ENCODE measurements at places on chromosomes 6 and 20. TPM values are rescaled to one million over a fixed set of nuclear protein-coding genes. Genes with fewer than 3 reads are reported as not detected.
A peak's percentile ranks its signal among the peaks of the same experiment; 100 is the strongest.

DNA sequence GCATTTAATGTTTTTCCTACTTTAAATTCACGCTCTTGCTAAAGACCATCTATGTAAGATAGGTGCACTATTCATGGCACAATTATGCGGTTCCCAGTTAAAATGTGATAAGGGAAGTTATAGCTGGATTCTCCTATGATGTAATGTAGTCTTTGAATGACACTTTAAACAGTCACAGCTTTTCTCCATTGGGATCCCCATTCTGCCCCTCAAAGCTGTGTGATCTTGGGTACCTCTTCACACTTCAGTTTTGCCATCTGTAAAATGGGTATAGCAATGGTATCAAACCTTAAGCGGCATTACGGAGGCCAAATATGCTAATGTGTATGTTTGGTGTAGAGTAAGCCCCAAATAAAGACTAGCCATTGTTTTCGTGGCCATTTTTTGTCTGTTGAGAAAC, 64.7 kb upstream of the ZNF217 start:
- DNase-seq: no peak

- no peak for DNase-seq
These were observed 165.4 kb downstream of the DST start for GRCh38 chr6:56477241-56477640.

GRCh38 chr20:3702611-3703391, 9.6 kb downstream of the SIGLEC1 start:
- no peak for DNase-seq

Gene MRAP2
- total RNA-seq: 0.75 TPM

DNA sequence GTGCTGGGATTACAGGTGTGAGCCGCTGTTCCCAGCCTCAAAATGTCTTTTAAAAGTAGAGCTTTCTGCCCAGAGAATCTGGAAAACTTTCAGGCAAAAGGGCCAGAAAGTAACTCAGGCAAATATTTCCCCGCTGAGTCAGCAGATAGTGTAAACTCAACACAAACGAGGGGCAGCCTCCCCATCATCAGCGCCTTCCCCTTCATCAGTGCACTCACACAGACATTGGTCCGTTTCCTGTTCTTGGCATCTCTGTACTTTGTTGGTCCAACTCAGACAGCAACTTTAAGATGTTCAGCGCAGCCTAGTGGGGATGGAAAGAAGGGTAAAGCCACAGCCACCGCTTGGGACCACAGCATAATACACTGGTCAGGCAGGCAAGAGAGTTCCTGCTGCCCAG, 69.5 kb downstream of the CSE1L start:
- no peak for DNase-seq

- DNase-seq: peak; percentile 13
These were observed 610.4 kb upstream of the IMPG1 start for GRCh38 chr6:76682842-76683241.

DNA sequence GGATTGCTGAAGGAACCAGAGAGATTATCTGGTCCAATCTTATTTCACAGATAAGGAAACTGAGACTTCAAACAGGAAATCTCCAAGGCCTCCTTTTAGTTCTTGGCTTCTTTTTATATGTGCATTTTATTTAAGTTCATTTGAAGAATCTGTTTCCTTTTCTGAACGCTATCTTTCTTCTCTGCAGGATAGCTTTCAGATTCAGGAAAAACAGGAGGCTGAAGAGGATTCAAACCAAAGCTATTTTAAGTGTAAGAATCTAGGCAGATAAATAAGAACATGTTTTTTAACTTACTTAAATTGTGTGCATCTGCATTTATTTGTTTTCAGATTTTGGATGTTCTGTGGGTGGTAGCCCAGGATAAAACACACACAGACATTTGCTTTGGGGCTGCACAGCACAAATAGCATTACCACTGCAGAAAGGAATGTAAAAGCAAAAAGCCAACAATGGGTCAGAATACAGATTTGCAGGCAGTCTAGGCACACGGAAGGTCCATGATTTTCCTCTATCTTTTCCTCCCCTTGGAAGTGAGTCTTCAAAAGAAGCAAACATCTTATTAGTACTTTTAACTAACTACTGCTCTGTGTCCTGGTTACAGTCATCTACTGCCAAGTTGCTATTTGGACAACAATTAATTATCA, 188.8 kb upstream of the TBX18 start:
- DNase-seq: no peak

Gene ENPP5
- 9.1 TPM for total RNA-seq

DNA sequence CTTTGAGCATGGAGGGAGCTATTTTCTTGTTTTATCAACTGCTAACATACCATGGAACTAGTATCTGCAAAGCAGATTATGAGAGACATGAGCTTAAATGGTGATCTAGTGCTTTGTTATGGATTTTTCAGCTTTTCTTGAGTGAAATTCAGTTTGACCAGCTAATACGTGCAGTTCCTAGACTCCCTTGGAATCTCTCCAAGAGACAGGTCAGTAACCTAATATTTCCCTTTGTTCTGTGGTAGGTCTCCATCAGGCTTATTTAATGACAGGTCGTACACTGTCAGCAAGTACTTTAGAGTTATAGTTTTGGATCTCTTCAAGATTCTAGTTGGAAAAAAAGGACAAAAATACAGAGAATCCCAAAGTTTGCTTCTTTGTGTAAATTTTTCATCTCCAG, 43.9 kb downstream of the HDAC2 start:
- no peak for DNase-seq

DNA sequence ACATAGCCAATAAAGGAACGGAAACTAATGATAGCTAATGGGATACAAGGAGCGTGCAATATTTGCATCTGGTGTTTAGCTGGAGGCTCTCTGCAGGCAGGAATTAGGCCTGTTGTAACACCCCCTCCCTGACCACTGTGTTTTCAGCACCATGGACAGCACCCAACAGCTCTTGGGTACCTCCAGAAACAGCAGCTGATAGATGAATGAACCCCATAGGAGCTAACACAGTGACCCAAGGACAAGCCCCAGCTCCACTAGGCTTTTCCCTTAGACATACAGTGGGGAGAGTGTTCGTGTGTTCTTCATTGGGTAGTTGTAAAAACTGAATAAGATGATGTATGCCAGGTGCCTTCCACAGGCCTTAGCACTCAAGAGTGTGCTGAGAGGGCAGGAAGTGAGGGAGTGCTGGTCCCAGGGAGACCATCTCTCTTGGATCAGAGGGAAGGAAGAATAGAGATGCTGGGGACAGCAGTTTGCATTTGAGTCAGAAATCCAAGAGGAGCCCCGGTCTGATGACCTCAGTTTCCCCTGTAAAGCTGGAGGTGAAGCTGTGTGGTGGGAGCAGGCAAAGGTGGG, 161.3 kb downstream of the PHACTR3 start:
- DNase-seq: peak; percentile 63

GRCh38 chr6:146246028-146246427, 217.2 kb downstream of the GRM1 start:
- no peak for DNase-seq

DNA sequence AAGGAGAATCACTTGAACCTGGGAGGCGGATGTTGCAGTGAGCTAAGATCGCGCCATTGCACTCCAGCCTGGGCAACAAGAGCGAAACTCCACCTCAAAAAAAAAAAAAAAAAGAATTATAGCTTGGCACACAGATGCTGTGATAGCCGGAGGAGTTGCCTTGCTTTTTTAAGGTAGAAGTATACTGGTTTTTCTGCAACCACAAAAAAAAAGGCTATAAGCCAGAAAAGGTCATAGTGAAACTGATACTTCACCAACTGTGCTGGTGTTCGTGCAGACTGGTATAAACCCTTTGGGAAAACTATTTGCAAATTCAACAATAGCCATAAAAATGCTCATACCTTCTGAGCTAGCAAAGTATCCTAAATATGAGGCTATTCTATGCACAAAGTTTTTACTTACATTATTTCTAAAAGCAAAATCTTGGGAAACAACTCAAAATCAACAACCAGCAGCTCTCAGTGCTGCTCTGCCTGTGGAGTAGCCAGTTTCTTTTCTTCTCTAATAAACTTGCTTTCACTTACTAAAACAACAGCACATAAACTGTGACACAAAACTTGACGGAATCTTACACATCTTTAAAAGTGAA, 44.0 kb downstream of the B4GALT5 start:
- no peak for DNase-seq

- DNase-seq: peak; percentile 39
These were observed 3.5 kb upstream of the APOBEC2 start for GRCh38 chr6:41049521-41049920.

DNA sequence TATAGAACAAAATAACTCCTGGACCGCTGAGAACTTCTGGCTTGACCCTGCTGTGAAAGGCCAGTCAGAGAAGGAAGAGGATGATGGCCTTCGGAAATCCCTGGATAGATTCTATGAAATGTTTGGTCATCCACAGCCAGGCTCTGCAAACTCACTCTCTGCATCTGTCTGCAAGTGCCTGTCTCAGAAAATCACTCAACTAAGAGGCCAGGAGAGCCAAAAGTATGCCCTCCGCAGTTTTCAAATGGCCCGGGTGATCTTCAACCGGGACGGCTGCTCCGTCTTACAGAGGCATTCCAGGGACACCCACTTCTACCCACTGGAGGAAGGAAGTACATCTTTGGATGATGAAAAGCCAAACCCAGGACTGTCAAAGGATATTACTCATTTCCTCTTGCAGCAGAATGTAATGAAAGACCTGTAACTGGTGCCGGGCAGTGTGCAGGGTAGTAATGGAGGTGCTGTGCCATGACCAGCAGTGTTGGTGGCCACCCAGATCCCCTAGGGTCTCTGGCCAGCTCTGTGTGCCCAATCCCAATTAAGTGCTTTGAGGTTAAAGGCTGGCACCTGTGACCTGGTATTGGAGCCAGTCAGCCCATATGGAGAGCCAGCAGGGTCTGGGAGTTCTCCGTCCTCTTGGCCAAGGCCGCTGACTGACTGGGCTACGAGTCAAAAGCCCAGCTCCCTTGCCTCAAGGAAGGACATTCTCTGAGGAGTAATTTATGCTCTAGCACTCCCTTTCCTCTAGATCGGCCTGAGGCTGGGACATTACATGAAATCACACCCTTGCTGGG, 87.1 kb downstream of the TRMT6 start:
- no peak for DNase-seq

DNA sequence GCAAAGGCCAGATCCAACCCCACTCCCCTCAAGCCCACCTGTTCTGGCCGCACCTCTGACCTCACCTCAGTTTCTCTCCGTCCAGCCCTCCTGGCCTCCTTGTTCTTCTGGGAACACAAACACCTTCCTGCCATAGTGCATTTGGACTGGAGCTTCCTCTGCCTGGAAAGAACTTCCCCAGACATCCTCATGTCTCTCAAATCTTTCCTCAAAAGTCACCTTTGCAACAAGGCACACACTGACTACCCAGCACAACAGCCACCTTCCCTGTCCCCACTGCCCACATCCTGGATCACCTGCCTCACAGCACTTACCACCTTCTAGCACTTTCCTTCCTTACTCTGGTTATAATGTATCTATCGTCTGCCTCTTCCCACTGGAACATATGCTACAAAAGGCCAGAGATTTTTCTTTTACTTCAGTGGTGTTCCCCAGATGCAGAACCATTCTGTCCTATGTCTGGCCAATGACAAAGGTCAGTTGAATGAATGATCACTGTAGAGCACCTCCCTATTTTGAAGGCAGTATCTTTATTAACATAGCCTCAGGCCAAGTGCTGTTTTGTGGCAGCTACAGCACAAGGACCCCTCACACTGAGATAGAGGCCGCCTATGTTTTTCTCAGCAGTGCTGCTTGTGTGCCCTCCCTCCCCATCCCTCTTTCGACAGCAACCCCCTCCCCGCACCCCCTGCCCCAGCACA, 4.1 kb downstream of the HLA-B start:
- no peak for DNase-seq

- no peak for DNase-seq
These were observed 261.2 kb downstream of the PTPRK start for GRCh38 chr6:128259029-128259724.

Gene TLDC2
- 3.8 TPM for total RNA-seq

DNA sequence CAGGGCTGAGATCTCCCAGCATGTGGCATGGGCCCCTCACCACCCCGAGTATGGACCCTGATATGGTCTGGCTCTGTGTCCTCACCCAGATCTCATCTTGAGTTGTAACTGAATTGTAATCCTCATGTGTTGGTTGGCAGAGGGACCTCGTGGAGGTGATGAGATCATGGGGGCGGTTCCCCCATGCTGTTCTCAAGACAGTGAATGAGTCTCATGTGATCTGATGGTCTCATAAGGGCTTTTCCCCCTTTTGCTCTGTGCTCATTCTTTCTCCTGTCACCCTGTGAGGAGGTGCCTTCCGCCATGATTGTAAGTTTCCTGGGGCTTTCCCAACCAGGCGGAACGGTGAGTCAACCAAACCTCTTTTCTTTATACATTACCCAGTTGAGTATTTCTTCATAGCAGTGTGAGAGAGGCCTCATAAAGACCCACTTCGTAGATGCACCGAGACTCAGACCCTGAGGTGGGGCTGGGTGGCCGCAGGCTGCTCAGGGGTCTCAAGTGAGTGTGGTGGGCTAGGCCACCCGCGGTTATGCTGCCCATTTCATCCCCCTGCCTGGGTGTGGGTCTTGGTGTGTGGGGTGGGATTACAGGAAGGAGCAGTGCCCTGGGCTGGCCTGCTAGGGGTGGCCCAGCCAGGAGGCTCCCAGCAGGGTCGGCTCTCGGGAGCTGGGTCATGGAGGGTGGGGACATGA, 26.2 kb upstream of the GATA5 start:
- no peak for DNase-seq

- DNase-seq: no peak
These were observed 116.6 kb upstream of the PROKR2 start for GRCh38 chr20:5433352-5433751.

- DNase-seq: no peak
These were observed 63.6 kb upstream of the TRAF3IP2 start for GRCh38 chr6:111669326-111669725.

Gene ERGIC3
- total RNA-seq: 271 TPM

DNA sequence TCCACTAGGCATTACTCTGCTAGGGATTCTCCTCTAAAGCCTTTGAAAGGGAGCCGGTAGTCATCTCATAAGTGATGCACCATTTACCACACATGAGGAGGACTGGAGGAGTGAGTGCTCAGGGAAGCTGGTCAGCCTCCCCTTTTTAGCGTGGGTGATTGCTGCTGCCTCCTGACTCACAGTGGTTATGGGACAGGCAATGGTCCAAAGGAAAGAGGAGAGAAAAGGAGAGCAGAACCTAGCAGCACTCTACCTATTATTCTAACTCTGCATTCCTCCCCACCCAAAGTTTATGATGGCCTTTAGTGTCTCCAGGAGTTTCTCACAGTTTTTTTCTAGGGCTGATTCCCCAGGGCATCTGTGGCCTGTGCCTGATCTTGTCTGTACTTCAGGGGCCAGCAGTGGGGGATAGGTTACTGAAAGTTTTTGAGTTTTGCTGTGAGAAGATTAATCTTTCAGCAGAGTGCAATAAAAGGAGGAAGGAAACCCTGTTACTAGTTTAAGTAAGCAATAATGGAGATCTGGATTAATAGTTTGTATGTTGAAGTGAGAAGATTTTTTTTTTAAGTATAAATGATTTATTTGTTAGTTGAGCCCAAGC, 36.4 kb upstream of the GCLC start:
- DNase-seq: no peak
